ENCODE measurements at places on chromosomes 6 and 20.

- no peak for DNase-seq
Measured at GRCh38 chr20:21981597-21982344, 276.3 kb downstream of the PAX1 start.

GRCh38 chr6:14088600-14089192, 28.9 kb upstream of the CD83 start:
- no peak for DNase-seq

GRCh38 chr20:24545168-24545567, 75.7 kb downstream of the SYNDIG1 start:
- DNase-seq, result no peak

DNA sequence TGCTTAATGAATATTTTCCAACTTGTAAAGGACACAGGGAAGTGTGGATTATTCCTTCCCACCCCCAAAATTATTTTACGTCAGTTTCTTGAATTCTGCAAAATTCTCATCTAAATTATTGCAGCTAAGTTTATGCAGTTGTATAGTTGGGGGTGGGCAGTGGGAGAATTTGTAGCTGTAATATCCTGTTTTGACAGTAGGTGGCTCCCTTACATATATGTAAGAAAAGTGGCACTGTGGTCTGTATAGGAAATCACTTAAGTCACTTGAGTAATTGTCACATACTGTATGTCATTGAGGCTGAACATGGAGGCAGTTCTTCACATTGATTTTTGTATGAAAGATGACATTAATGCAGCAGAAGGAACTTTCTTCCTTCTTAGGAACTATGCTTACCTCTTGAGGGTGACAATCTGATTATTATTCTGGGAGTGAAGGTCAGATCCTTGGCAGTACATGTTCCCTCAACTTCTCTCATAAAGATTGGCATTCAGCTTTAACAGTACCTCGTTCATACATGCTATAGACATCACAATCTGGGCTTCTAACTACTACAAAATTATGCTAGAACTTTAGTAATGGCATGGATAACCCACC, 14.6 kb upstream of the CFAP206 start:
- no peak for DNase-seq

DNA sequence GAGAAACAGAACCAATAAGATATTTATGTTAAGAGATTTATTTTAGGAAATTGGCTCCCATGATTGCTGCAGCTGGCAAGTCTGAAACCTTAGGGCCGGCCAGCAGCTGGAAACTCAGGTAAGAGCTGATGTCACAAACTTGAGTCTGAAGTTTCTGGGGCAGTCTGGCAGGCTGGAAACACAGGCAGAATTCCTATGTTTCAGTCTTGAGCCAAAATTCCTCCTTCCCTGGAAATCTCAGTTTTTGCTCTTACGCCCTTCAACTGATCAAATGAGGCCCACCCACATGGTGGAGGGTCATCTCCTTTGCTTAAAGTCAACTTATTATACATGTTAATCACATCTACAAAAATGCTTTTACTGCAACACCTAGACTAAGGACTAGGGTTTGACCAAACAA, 184.1 kb downstream of the SOD2 start:
- no peak for DNase-seq

DNA sequence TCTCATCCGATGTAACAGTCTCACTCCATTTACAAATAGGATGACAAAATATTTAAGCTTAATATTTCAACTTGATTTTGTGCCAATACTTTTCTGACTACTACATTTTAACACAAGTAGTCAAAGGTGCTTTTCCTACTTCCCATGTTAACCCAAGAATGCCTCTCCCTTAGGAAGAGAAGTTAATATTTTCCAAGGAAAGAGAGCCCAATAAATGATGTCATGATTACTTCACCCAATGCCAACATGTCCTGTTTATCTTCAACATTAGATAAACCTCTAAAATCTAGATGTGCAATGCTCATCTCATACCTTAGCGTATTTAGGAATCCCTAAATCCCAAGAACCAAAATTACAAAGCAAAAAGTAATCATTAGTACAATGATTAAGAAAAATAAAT, 156.7 kb upstream of the TENT5A start:
- DNase-seq, result no peak

DNA sequence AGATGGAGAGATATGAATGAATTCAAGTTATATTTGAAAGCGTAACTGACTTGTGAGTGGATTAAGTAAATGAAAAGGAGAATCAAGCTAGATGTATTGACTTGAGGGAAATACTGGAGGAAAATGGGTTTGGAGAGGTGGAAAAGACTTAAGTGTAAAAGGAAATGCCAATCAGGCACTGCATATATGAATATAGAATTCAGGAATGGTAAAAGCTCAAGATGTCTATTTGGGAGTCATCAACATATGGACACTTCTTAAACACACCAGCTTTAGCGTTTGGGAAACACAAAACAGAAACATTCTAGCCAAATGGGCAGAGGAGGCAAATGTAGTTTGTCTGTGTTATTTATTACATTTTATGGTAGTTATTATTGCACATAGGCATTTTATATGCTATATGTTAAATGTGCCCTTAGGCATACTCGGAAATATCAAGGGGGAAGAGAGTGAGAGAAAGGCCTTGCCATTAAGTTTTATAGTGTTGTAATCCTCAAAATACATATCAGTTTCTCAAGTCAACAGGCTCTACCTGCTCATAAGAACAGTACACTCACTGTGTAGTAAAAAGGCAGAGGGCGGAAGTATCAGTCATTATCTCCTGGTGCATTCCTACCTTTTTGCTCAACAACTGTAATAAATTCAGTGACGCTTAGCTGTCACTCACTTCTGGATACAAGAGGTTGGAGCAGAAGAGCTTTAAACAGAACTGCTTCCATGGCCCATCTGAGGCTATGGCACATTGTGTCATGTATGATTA, 33.7 kb upstream of the ME1 start:
- DNase-seq, result no peak
